Stimulated activated CD8-positive, alpha-beta memory T cell treated with anti-CD3 and anti-CD28 coated beads, Interleukin-4, amount 100 ng/mL, for 1 hour (primary cell): ENCODE measurements at places on chromosomes 7 and 10.

- DNase-seq, result no peak
These were observed 3.0 kb upstream of the WNT2 start for GRCh38 chr7:117325836-117326235.

DNA sequence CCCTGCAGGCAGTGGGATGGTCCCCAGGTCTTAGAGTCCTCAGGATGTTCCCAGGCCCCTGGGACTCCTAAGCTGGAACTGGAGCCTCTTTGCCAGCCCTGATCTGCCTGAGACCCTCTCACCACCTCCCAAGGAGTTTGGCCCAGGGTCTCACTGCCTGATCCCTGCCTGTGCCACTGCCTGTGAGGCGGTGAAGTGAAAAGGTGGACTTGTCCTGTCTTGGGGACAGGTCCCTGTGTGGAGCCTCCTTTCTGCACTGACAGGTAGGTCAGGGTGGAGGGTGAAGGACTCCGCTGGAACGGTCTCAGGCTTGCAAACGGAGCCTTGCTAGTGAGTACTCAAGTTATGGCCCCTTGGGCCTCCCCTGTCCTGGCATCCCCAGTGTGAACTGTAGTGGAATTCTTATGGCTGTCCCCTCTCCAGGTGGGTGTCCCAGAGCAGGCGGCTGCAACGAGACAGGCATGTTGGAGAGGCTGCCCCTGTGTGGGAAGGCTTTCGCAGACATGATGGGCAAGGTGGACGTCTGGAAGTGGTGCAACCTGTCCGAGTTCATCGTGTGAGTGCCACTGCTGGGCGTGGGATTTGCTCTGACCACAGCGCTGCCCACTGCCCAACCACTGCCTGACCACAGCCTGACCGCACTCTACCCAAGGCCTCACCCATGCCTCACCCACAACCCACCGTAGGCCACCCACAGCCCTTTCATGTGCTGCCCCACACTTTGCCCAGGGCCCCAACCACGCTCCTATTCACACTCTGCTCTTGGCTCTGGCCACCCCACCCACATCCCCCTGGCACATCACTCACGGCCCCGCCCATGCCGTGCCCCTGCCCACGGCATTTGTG is 19.5 kb downstream of the RAMP3 start:
- DNase-seq, result no peak

- no peak for DNase-seq
These were observed 133.3 kb downstream of the SLC25A13 start for GRCh38 chr7:96188591-96188991.

DNA sequence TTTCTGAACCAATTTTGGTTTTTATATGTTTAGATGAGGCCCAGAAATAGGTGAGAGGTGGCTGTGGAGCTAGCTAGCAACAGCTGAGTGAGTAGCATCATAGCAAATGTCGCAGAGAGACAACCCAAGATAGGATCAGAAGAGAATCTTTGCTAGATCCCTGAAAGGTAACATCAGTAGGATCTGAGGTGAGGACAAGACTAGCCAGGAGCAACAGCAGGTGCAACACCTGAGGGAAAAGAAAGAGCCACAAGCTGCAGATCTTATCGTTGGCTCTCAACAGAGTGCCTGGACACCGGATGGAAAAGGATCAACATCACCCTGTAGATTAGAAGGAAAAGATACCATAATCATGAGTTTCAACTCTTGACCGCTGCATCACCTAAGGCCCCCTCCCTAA is 4.4 kb downstream of the ST8SIA6 start:
- DNase-seq, result no peak

DNA sequence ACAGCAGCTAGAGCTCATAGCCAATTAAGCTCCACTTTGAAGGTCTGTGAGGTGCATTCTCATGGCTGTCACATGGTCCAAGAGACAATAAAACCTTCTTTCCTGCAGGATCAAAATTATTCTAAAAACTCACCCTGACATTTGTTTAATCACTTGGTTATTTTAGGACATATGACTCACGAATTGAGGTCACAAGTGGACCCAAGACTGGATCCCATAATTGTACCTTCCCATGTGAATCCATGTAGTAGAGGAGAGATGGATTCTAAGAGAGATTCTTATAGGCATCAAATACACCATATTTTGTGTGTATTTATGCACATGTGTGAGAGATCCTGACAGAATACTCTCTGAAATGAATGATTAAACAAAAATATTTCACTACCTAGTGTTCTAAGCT is 18.1 kb downstream of the POLR1F start:
- DNase-seq, result no peak

- DNase-seq, result no peak
These were observed 170.8 kb downstream of the DNAJC1 start for GRCh38 chr10:21832821-21833130.

DNA sequence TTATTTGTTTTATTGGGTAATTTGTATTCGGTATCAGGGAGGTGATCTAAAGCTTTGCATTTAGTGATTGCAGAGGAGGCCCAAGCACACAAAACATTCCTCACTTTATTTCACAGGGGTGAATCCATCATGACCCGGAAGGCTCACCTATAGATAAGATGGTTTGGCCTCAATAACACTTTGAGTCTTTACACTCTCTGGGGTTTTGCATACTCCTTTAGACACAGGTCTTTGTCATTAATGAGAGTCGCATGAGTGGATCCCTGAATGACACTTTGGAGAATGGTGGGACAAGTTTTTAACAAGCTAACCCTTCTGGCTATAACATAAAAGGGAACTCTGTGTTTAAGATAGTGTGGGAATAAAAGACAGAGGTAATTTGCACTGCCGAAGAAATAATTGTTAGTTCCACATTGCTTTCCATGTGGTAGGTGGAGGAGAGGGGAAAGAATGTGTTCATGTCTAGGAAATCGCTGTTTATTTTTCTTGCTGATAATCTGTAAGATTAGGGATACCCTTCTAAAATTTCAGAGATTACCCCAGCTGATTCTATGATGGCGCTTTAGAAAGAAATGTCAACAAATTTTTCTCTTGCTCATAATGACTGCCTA is 455.8 kb downstream of the TFEC start:
- no peak for DNase-seq

DNA sequence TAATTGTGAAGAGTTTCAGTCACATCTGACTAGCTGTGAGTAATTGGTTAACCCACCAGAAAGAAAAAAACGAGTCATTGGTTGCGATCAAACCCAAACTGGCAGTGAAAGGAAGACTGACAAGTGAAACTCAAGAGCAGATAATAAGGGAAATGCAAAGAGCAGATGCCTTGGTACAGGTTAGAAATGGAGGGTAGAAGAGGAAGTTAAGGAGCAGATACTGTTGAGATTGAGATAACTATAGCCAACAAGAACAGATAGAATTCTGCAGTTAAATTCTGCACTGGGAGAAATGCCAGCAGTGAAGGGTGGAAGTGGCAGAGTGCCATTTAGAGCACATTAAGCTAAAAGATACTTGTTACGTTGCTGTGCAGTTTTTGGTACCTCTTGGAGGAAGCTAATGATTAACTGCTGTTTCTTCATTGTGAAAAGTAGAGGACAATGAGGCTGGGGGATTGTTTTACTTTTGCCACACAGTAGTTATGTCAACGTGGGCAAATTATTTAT is 65.8 kb downstream of the CDK13 start:
- no peak for DNase-seq

DNA sequence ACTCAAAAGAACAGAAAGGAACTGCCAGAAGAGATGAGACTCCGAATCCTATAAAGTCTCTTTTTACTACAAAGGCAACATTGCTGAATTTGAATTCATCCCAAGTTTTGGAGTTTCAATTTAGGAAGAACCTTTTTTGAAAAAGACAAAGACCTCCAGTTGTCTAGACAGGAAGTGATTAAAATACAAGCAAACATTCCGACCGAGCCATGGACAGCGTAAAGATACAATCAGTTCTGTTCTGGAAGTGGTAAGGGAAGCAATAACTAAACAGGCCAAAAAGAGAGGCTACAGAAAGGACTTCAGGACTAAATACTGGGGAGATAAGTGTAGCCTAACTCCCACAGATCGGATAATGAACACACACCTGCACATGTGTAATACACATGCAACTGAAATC is 101.0 kb downstream of the SMURF1 start:
- DNase-seq, result no peak

DNA sequence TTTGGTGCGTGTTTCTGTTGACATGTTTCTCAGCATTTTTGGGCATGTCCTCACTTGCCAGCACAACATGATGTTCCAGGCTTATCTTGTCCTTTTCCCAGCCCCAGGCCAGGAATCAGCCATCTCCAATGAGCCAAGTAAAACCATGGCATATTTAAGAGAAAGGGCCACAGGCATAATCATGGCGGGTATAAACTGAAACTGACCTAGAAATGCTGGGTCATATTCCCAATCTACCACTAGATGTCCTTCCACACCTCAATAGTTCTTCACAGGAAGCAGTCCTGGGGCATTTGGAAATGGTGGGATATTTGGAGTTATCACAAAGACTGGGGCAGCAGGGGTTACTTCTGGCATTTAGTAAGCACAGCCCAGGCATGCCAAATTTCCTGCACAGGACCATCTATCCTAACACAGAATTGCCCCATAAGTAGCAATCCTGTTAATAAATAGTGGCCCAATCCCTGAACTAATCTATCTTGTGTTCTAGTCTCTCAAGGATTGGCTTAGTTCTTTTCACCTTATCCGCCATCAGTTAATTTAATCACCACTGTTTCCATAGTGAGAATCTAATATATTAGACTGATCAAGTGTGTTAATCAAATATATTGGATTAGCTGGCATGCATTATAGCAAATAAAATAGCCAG is 101.6 kb downstream of the NPSR1 start:
- DNase-seq, result no peak

DNA sequence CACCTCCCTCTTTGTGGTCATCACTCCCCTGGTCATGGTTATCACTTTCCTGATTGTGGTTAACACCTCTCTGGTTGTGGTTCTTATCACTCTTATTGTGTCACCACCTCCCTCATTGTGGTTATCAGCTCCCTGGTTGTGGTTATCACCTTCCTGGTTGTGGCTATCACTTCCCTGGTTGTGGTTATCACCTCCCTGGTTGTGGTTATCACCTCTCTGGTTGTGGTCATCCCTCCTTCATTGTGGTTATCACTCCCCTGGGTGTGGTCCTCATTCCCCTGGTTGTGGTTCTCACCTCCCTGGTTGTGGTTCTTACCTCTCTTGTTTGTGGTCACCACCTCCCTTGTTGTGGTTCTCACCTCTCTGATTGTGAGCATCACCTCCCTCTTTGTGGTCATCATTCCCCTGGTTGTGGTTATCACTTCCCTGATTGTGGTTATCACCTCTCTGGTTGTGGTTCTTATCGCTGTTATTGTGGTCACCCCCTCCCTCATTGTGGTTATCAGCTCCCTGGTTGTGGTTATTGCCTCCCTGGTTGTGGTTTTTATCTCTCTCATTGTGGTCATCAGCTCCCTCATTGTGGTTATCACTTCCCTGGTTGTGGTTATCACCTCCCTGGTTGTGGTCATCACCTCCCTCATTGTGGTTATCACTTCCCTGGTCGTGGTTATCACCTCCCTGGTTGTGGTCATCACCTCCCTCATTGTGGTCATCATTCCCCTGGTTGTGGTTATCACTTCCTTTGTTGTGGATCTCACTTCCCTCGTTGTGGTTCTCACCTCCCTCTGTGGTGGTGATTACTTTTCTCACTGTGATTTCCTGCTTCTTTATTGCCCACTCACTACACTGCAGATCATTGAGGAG is 106.7 kb downstream of the GPR26 start:
- DNase-seq, result no peak

- no peak for DNase-seq
These were observed 73.0 kb downstream of the COBL start for GRCh38 chr7:51243631-51244030.

DNA sequence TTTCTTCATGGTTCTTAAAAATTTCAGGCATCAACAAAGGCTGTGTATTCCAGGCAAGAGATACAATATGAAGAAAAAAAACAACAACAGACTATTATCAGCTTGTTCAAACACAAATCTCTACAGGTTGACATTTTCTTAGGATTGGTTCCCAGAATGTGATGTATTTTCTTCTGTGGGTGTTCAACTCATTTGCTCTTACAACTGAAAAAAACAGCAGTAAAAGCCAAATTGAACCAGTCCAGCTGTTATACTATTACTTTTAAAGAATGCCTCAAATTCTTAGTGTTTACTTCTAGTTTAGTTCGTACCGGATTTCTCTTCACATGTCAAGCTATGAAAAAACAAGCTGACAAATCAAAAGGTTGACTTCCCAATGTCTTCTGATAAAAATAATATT is 60.7 kb downstream of the CNTNAP2 start:
- DNase-seq, result no peak
